ENCODE measurements at places on chromosomes 5 and 9. TPM values are rescaled to one million over a fixed set of nuclear protein-coding genes. Genes with fewer than 3 reads are reported as not detected.
A peak's percentile ranks its signal among the peaks of the same experiment; 100 is the strongest.

CFAP77 gene
- not detected for total RNA-seq

DNA sequence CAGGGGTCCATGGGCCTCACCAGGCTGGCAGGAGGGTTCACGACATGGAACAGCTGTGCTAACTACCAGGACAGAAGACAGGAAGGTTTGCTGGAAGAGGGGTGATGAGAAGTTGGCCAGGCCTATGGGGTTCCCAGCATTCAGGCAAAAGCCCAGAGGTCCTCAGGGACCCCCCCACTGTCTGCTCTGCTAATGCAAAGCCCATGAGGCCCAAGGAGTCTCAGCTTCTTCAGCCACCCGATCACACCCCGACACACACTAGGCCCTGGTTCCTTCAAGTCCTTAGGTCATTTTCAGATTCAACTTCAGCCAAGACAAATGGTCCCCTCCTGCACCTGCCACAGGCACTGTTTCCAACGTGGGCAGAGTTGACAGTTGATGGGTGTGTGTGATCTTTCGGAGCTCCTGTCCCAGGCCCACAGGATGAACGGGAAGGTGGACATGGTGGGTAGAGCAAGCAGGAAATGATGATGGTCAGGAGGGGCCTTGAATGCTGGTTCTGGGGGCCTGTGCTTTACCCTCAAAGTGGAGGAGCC lies 20.4 kb downstream of the ADAMTS2 start:
- DNase-seq = peak; percentile 36

DNA sequence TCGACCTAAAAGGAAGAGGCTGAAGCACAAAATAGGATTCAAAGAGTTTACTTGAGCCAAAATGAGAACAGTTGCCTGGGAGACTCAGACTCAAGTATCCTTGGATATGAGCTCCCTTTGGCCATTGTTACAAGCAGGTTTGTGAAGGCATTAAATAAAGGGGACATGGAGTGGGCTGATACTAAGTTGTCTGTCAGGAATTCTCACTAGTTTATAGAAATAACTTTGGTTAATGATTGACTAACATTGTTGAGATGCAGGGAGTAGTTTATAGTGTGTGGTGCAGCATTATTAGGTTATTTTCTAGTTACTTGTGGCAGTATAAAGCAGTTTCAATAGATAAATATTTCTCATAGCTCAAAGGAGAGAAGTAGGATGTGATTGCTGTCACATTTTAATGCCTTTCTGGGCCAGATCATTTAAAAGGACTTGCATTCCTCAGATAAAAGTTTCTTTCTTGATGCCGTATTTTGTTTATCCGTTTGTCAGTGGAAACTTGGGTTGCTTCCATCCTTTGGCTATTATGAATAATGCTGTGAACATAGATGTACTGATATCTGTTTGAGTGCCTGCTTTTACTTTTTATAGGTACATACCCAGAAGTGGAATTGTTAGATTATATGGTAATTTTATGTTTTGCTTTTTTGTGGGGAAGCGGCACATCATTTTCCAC lies 9.1 kb downstream of the AP3S1 start:
- DNase-seq = no peak

RBM27 gene
- 13.4 TPM for total RNA-seq

DNA sequence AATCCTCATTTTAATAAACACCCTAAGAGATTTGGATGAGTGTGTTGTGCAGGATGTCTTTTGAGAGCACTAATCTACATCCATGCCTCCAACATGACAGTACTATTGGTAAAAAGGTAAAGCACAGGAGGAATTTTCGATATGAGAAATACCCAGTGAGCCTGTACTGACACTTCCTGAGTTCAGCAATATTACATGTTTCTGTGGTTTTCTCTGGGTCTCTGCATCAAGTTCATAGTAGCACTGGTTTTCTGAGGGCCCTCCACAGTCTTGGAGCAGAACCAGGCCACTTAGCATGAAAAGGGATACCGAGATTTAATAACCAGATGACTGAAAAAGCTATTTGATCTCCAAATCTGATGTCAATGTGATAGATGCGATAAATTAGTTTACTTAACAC lies 524.1 kb downstream of the TMEM38B start:
- no peak for DNase-seq

RAB3C gene
- 10.6 TPM for total RNA-seq

OR1Q1 gene
- total RNA-seq = not detected

PCDHB13 gene
- 6.4 TPM for total RNA-seq

DNA sequence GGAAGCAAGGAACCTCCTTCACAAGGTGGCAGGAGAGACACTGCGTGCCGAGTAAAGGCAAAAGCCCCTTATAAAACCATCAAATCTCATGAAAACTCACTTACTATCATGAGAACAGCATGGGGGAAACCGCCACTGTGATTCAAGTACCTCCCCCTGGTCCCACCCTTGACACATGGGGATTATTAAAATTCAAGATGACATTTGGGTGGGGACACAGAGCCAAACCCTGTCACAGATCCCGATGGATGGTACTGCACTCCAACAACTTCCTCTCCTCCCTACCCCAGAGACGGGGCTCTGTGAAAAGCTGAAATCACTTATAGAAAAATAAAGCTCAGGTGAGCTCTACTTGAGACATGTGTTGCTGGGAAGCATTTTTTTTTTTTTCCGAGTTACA lies 10.3 kb upstream of the ADCY2 start:
- no peak for DNase-seq

ARID3C gene
- not detected for total RNA-seq

DNA sequence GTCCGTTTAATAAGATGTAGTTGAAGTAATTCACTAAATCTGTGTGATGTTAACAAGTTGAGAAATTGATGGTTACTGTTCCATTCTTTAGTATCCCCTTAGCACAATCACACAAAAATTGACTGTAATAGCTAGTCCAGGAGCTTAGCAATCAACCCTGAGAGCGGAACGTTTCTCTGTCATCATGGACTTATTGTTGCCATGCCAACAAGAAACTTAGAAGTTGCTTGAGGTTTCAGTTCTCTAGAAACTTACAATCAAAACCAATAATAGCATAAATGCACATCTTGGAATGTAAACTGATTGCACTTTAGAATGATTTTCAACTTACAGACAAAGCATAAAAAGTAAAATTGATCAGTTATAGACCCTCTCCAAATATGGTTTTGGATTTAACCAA lies 125.4 kb upstream of the ANKH start:
- no peak for DNase-seq

CEL gene
- 2.8 TPM for total RNA-seq

- DNase-seq = no peak
These were observed 204.9 kb downstream of the ZNF462 start for GRCh38 chr9:107067739-107068416.

- no peak for DNase-seq
These were observed 39.0 kb downstream of the TRIP13 start for GRCh38 chr5:931570-932145.

MORN5 gene
- 1.5 TPM for total RNA-seq

- DNase-seq = no peak
These were observed 16.4 kb upstream of the ZBTB34 start for GRCh38 chr9:126844085-126844484.

LCN6 gene
- 22.8 TPM for total RNA-seq

GRCh38 chr5:151685749-151686673 lies 704 bp downstream of the SPARC start:
- no peak for DNase-seq

GRCh38 chr9:121538221-121538620 lies 38.6 kb upstream of the GGTA1 start:
- peak; percentile 42 for DNase-seq

PCYOX1L gene
- 3.1 TPM for total RNA-seq

DNA sequence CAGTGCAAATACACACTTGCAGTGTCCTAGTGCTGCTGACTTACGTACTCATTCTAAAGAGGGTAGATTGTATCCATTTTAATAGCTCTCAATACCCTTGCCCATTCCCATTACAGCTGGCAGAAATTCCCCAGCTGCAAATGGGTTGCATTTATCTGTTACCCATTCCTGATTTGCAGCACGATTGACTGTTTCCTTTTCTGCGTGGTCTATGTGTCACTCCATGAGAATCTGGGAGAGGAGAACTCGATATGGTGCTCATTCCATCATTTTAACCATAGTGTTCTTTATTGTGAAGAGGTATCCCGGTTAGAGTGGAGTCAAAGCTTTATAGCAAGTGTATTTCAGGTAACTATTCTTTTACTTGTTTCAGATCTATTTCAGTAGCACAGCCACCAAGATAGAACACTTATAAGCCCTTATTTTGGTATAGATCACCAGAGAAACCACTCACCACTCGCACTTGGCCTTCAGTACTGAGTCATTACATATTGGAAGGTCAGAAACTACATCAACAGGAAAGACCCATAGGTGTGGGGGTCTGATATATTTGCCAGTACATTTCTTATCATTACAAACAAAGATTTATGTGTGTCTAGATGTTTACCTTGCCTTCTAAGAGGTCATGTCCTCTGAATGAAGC lies 139.5 kb downstream of the MUSK start:
- no peak for DNase-seq

CCDC112 gene
- 6.4 TPM for total RNA-seq

STING1 gene
- 91.5 TPM for total RNA-seq

GRCh38 chr9:106961623-106962022 lies 98.7 kb downstream of the ZNF462 start:
- DNase-seq = no peak

DNA sequence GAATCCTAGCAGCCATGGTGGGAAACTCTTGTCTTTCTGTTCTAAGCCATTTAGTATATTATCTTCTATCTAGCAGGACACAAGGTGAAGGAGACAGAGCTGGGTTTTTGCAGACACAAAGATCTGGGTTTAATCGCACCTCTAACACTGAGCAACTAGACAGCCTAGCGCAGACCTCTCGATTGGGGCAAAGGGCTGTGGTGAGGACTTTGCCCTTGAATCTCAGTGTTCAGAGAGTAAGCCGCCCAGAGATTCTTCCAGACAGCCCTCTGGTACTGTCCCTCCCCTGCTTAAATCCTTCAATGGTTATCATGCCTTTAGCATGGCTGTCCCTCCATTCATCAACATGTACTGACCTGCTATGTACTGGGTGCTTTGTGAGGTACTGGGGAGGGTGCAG lies 128.1 kb downstream of the CRB2 start:
- no peak for DNase-seq

GRCh38 chr9:77158772-77159513 lies 18.4 kb upstream of the VPS13A start:
- no peak for DNase-seq

- no peak for DNase-seq
These were observed 17.6 kb upstream of the MUSK start for GRCh38 chr9:110650991-110651411.

DNA sequence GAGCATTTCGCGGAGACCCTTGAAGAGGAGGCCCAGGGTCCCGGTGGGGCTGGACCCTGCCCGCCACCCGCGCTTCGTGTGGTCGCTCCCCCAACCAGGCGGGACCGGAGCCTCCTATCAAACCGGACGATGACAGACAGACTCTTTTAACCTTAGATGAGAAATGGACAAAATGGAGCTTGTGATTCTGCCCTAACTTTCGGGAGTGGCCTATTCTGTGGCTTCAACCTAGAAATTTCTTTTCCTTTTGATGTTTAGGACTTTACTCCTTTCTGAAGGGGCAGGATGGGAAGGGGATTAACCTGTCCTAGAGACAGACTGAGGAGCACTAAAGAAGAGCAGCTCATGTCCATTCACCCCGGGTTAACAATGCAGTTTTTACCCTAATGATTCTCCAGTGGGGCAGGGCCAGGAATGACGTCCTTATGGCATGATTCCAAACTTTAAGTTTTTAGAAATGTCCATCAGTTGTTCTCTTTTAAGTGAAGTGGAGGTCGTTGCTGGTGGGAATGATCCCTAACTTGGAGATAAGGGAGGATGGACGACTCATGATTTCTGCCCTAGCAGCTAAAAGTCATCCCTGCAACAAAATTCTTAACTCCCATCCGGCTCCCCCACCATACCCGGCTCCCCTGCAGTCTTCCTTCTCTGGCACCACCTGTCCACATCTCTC lies 1.0 kb downstream of the NIPSNAP3A start:
- DNase-seq = no peak
